Epithelial cell of alveolus of lung (primary cell): ENCODE measurements at places on chromosomes 6 and 20. TPM values are rescaled to one million over a fixed set of nuclear protein-coding genes. Genes with fewer than 3 reads are reported as not detected.

The CAPN11 gene
- total RNA-seq: not detected in 2 replicates

The FAM184A gene
- total RNA-seq: 0.26 and 0.48 TPM in 2 replicates

The TM9SF4 gene
- 33.7 and 46.9 TPM in 2 replicates for total RNA-seq

The NRSN1 gene
- not detected in 2 replicates for total RNA-seq

The COL9A1 gene
- not detected in 2 replicates for total RNA-seq

The CD24 gene
- 6.5 and 32.8 TPM in 2 replicates for total RNA-seq

The SS18L1 gene
- 4.8 and 11.9 TPM in 2 replicates for total RNA-seq

The CST5 gene
- total RNA-seq: 0.13 TPM in 1 of 2 replicates, not detected in the other
